Lung microvascular endothelial cell (primary cell): ENCODE measurements at places on chromosomes 1 and 21.

DNA sequence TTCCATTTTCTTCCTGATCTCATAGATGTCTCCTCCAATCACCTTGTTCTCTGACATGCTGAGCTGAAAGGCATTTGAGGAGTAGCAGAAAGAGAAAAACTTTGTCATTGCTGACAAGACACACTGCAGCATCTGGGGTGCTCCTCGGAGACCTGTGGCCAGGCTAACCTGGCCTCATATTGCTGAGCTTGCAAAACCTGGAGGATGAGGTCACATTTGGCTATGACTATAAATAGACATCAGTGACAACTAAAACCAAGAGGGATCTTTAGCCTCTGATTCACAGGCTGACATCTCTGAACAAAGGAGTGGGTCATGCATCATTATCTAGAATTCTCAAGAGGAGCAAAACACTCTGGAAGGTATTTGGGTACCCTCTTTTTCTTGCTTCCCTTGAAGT lies 83.7 kb downstream of the PROX1 start:
- no peak for DNase-seq

DNA sequence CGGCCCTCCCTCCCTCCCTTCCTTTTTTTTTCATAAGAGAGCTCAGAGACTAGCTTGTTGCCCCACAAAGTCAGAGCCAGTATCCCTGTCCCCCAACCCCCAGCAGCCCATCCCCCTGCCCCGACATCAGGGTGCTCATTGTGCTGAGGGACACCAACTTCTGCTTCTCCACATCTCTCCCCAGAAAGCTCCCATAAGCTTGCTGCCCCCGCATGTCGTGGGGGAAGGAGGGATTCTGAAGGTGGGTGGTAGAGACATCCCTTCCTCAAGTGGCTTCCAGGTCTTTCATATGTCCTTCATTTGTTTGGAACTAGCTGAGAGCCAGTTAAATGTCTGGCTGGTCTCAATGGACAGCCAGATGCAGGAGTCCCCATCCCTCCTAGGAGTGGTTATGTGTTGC lies 41.2 kb downstream of the RHBG start:
- no peak for DNase-seq

DNA sequence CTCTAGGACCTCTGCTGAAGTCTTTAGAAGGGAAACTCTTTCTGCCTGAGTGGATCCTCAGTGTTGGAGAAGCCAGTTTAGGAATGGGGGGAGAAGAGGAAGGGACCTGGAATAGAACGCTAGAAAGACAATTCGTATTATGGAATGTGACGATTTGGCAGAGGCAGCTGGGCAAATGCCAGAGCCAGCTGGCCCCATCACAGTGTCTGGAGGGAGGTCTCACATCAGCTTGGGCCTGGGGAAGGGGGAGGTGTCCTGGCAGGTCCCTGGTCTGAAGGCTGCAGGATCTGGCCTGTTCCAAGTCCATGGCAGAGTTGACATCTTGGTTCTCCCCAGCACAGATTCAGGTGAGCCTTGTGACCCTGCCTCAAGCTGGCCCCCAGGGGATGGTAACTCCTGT lies 11.3 kb downstream of the TMCC2 start:
- no peak for DNase-seq

DNA sequence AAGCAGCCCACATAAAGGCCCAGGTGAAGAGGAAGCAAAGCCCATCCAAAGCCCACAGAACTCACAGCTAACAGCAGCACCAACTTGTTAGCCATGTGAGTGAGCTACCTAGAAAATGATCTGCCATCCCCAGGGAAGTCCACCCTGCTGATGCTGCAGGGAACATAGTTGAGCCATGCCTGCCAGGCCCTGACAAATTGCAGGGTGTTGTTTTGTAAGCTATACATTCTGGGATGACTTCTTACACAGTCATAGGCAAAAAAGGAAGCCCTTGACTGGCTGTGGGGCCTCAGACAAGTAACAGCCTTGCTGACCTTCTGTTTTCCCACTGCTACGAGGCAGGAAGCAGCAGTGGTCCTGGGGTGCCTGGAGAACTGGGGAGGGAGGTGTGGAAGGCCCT lies 262.7 kb downstream of the MATN1 start:
- DNase-seq: no peak

DNA sequence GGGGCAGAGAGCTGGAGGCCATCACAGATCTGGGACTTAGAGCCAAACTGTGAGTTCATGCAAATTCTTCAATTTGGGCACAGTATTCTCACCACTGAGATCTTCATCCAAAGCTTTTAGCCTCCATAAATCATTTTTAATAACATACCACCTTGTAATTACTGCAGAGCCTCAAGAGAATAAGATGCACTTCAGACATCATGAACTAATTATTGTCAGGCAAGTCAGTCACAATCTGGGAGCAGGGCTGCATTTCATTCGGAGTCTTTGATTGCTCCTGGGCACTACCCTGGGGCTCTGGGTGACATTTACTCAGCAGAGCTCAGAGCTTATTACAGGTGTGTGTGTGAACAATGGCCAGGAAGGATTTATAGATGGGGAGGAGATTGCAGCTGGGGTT lies 623.7 kb downstream of the PTPRU start:
- no peak for DNase-seq

DNA sequence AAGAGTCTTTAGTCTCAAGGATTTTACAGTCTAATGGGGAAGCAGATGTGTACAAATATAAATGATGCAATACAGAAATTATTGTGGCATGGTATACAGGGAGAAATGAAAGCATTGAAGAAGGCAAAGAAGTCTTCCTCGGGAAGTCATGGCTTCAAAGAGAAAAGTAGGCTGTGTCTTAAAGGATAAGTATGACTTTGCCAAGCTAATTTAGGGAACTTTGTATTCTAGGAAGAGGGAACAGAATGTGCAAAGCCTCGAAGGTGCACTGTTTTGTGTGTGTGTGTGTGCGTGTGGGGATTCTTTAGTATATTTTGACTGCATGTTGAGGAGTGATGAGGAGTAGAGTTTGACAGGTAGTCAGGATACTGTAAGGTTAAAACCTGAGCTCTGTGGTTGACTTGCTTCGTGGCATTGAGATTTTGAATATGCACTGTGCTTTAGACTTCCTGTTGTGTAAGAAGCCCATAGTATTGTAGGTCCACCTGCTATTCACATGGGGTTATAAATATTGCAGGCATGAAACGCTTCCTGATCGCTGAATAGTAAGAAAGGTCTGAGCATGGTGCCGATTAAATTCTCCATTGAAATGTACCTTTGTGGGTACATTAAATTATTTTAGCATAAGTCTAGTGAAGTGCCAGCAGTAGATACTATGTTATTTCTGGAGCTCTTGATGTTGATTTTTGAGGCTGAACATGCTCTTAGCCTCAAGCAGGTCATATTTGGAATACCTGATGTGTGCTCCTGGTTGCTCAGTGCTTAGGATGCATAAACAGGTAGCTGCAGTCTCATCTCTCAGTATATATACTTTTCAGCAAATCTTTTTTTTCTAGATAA lies 8.0 kb downstream of the SMAP2 start:
- DNase-seq: no peak

DNA sequence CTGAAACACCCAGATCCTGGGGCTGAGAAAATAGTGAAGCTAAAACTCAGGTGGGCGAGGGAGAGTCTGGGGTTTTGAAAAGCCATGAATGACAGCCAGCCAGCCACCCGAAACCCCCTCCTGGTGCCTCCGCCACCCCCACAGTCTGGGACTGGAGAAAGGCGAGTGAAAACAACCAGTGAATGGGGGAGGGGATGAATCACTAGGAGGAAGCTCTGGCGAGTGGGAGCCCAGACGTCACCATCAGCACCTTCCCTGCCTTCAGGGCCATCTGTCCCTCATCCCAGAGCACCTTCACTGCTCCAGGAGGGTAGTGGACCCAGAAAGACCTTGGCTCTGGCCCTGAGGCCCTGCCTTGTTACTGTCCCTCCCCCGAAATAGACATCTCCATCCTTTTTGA lies 9.2 kb downstream of the RORC start:
- DNase-seq: no peak

- no peak for DNase-seq
Observed at GRCh38 chr1:69246109-69246508, 321.6 kb upstream of the LRRC7 start.

GRCh38 chr1:47390843-47391242 lies 25.2 kb upstream of the FOXE3 start:
- DNase-seq: no peak

GRCh38 chr1:21176586-21177555 lies at the start of gene EIF4G3:
Gene EIF4G3, minus strand, starts transcription at chr1:21176897. Its CDS starts 174,155 bp downstream, at chr1:21002742.
- DNase-seq: peak; percentile 97

DNA sequence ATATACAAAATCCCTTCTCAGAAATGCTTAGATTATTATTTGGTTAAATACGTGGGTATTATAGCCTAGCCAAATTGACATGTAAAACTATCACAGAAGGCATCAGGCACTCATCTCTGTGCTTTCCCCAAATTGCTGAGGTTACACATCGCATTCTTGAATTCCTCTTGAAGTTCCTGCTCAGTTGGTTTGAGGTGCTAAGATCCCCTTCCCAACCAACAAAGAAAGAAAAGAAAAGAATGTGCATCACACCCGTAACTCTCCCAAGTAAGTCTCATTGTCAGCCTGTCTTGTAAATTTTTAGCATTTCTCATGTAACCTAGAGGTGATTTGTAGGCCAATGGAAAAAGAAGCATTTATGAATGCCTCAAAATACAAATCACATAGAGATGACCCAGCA lies 539.2 kb upstream of the PRMT6 start:
- no peak for DNase-seq

GRCh38 chr1:56258371-56258770 lies 321.0 kb downstream of the PLPP3 start:
- DNase-seq: no peak

DNA sequence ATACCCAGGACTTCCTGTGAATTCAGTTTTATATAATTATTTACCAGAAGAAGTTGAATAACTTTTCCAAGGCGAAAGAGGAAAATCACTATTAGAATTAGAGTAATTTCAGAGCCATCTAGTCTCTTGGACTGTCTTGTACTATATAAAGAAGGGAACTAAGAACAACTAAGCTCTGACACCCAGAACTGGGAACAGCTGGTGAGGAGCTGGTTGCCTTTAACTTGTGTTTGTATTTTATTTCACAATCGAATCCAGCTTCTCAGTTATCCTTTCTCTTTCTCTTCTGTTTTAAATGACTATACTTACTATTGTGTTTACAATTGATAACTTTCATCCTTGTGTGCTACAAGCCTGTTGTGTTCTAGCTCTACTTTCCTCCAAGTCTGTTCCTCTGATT lies 8.4 kb downstream of the SNX27 start:
- no peak for DNase-seq

GRCh38 chr1:46411601-46412341 lies 17.7 kb downstream of the FAAH start:
- DNase-seq: no peak

- peak; percentile 79 for DNase-seq
Observed at GRCh38 chr1:61141288-61142042, 59.1 kb downstream of the NFIA start.

GRCh38 chr1:53625766-53626520 lies 113.0 kb downstream of the GLIS1 start:
- no peak for DNase-seq

GRCh38 chr1:73104749-73105148 lies 822.4 kb upstream of the NEGR1 start:
- no peak for DNase-seq

- DNase-seq: no peak
Observed at GRCh38 chr1:116988248-116988647, 13.3 kb upstream of the CD101 start.

DNA sequence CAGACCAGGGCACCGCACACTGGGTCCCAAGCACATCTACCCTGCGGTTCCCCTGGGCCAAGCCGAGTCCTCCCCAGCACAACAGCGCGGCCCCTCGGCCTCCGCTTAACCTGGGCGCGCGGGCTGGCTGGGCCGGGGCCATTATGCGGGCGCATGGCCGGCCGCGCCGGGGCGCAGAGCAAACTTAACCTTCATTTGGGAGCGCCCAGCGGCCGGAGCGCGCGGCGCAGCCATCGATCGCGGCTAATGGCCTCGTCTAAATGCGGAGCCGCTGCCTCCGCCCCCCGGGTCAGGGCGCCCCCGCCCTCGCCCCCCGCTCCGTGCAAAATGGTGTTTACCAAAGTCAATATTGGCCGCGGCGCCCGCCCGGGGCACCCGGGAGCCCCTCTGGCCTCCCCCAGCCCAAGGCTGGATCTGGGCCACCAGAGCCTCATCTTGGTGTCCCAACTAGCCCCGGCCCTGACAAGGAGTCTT lies 272.1 kb downstream of the TRABD2B start:
- no peak for DNase-seq

GRCh38 chr1:20870718-20871117 lies 83.6 kb upstream of the HP1BP3 start:
- no peak for DNase-seq

GRCh38 chr1:13725714-13726175 lies 25.8 kb downstream of the PRDM2 start:
- DNase-seq: peak; percentile 74

DNA sequence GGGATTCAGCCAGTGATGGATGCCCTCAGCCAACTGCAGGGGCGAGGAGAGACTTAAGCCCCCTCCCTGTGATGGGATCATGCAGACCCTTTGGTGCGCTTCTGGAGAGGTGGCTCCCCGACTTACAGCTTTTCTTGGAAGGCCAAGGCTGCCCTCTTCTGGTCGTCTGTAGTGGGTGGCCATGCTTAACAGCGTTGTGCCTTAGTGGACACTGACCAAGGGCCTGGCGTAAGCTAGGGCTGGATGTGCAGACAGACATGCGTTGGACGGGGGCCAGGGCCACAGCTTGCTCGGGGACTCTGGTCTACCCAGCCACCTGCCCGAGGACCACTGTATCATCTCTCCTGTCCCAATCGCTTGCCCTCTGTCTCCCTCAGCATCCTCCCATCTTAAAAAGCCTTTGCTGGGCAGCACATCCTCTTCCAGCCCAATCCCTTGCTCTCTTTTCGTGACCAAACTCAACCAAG lies 5.5 kb downstream of the AZIN2 start:
- DNase-seq: peak; percentile 86

- no peak for DNase-seq
Observed at GRCh38 chr1:61523229-61523628, 201.7 kb downstream of the TM2D1 start.

DNA sequence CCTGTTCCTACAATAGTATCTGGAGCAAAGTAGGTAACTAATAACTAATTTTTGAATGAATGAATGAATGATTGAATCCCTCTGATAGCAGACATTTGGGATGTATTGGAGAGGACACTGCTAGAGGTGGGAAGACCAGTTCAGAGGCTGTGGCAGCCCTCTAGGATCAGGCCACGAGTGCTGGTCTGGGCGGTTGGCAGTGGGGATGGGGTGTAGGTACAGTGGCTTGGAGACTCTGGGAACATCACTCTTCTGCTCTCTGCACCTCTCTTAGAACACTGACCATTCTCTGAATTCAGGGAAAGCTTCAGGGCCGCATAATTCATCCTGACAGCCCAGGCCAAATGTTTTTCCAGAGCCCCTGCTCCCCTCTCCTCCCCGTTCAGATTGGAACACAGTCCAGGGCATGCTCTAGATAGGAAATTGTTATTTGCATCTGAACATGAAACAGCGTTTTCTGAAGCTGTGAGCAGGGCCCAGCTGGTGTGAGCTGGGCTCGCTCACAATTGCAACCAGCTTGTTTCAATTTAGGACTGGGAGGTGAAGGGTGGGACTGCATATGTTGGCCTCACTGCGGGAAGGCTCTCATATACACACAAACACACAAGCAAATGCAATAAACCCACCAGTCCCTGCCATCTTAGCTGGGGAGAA lies 253.1 kb upstream of the USP24 start:
- no peak for DNase-seq
